Psoas muscle (tissue), 8 donors: ENCODE measurements at places on chromosomes 1 and 21. TPM values are rescaled to one million over a fixed set of nuclear protein-coding genes. Genes with fewer than 3 reads are reported as not detected.

GRCh38 chr1:18948048-18948912 lies 8.2 kb downstream of the IFFO2 start:
- DNase-seq, result no peak

DNA sequence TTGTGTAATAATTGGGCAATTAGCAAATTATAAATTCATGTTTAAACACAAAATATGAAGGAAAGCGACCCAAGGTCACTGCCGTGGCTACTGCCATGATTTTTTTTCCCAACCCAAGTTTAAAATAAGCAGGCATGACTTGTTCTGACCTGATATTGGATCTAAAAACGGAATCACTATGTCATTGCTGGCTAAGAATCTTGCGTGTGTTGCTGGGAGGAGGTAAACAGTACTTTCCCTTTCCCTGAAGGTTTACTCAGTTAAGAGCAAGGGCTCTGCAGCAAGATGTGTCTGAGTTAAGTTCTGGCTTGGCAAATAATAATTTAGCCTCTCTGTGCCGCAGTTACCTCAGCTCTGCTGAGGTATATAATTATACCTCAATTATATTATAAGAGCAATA lies 125.7 kb upstream of the L1TD1 start:
- DNase-seq, result no peak

GRCh38 chr1:37442644-37443043 lies 31.7 kb upstream of the ZC3H12A start:
- DNase-seq, result no peak

- peak; percentile 62 for DNase-seq
Observed at GRCh38 chr1:64039390-64039926, 164.0 kb upstream of the UBE2U start.

NEXN gene
- polyA plus RNA-seq, result 321 TPM

TMPRSS2 gene
- polyA plus RNA-seq, result 0.15 TPM
